Central memory CD4-positive, alpha-beta T cell (primary cell): ENCODE measurements at places on chromosomes 2 and 18.

DNA sequence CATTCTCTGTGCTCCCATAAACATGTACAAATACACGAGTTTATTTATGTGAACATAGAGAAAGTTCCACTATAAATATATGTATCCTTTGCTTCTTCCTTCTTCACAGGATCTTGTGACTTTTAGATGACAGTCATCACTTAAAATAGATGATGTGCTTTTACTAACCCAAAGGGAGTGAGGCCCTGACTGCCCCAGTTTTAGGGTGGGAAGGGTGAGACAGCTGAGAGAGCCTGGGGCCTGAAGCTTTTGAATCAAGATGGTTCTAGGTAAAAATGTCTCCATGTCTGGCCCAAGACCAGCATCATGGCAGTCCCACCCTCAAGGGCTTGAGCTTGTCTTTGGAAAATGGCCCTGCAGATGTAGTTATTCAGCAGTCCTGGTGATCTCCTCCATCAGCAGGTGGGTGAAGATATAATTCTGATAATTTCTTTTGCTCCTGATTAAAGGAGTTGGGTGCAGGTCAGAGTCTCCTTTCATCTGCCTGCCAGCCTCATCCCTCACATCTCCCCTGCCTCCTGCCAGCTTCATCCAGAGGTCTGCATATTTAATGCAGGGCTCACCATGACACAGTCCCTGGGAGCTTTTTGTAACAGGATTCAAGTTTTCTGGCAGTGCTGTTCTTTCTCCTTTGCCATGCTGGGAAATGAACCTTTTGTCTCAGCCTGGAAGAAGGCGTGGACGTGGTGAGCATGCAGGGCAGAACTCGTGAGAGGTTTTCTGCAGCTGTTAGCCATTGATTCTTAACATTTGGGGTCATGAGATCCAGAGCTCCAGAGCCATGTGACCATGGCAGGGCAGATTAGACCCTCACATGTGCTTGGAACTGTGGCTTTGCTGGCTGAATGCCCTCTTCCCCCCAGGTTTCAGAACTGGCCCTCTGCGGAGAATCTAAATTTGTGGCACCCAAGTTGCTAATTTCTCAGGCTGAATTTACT lies 2.7 kb downstream of the HRH4 start:
- no peak for DNase-seq

GRCh38 chr18:73414598-73414997 lies 546.8 kb upstream of the NETO1 start:
- no peak for DNase-seq

DNA sequence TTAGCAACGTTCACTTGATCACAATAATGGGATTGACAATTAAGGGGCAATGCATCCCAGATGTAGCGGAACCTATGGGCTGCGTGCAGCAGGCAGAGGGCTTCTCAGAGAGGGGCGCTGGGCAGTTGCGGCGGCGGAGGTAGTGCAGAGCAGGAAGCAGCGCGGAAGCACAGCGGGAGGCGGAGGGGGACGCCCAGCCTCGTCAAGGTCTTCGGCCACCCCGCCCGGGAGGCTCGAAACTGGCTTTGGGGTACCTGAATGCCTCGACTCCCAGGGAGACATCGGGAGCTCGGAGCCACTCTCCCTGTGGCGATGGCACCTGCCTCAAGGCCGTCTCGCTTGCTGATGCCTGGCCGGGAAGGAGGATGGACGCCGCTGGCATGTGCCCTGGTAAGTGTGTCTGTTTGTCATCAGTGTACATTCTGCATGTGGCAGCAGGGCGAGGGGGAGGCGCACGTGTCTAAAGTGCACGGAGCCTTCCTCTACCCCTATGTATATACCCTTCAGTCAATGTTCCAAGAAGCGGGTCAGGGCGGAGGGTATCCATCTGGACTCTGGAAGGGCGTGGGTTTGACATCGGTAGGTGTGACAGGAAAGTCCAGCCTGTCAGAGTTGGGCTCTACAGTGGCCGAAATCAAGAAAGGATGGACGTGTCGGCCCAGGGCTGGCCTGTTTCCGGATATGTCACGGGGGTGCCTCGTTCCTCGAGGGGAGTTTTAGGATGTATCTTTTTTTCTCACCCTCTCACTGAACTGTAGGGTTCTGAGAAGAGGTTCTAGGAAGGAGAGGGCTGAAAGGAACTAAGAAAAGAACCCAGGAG lies 7.5 kb upstream of the SP9 start:
- DNase-seq = no peak

GRCh38 chr2:74567881-74568280 lies 13.4 kb downstream of the DOK1 start:
- DNase-seq = no peak

DNA sequence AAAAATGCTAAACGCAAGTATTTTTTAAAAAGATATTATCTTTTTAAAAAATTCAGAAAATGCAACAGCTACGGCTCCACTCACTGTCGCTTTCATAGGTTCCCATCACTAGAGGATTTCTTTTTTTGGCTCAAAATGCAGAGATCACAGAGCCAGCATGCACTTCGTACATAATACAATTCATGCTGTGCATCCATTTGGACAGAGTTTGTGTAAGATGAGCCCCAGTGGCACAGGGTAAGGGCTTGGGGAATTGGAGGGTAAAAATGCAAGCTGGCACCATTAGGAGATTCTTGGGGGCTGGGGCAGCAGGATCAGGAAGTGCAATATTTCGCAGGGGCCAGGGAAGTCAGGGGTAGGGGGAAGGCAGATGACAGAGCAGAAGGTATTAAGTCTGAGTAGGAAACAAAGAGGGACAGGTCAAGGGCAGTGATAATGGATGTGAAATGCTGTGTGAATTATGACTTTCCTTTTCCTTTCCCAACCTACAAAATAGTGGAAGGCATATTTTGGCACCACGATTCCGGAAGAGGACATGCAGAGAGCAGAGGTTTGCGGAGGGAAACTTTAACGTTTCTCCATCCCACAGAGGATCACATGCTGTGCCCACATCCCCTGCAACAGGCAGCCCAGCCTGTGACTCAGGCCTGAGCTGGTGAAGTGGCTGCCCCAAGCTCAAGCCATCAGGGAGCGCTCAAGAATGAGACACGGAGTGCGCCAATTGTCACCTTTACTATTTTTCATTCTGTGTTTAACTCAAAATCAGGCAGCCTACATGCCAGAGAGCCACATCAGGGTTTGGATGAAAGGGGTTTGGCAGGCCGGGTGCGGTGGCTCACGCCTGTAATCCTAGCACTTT lies 4.7 kb downstream of the CAPG start:
- DNase-seq = peak; percentile 73

- DNase-seq = no peak
Observed at GRCh38 chr2:149954981-149955600, 367.5 kb upstream of the MMADHC start.

DNA sequence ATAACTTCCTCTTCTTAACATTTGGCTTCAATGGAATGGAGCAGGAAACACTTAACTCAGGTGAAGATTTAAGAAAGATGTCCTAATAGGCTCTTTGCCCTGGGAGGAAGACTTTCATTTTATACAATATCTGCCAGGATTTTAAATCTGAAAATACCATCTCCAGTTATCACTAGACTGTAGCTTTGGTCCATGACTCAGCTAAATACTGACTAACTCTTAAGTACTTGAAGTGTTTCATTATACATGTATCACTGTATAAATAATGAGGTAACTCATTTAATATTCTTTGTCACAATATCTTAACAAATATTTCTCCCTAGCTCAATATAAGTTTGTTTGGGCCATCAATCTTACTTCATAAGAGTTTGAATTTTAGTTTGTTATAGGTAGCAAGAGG lies 34.7 kb downstream of the RBKS start:
- DNase-seq = no peak

DNA sequence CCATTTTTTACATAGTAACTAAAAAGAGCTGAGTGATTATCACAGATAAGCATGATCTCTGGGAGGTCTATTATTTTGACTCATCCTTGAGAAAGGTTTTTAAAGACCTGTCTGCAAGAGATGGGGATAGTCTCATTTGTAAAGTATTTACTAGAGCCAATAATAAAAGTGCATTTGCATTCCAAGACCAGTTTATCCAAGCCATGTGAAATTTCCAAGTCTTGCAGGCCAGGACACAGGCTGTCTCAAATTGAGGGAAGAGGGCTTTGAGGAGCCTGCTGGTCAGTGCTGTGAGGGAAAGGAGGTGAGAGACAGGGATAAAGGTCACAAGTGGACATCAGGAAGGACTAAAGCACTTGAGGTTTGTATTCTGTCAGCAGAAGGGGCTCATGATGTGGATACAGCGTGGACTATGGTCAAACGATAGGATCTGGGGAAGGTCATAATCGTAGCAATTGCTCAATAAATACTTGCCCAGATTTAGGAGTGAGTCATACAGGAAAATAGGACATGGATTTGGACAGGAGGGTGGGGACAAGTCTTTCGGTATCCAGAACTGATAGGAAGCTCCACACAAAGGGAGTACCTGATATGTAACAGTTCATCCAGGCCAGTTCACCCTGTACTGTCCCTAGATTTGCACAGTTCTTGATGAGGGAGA lies 6.6 kb upstream of the CDH2 start:
- DNase-seq = no peak

DNA sequence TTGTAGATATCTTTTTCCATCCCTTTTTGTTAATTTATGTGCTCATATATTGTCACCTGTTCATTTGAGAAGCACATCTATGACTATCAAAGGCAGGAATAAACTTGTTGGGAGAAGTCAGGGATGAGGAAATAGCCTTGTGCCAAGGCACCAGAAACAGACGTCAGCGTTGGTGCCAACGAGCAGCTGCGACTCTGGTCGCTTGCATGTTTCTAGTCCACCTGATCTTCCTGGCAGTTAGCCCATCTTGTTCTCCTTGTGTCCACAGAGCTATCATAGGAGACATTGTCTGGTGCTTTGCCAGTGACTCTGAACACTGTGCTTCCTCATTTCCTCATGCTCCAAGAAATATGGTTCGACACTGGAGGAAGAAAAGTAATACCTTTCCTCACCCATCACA lies 374.4 kb downstream of the PTPRM start:
- no peak for DNase-seq

GRCh38 chr2:9297807-9298206 lies 91.2 kb downstream of the ASAP2 start:
- DNase-seq = no peak

DNA sequence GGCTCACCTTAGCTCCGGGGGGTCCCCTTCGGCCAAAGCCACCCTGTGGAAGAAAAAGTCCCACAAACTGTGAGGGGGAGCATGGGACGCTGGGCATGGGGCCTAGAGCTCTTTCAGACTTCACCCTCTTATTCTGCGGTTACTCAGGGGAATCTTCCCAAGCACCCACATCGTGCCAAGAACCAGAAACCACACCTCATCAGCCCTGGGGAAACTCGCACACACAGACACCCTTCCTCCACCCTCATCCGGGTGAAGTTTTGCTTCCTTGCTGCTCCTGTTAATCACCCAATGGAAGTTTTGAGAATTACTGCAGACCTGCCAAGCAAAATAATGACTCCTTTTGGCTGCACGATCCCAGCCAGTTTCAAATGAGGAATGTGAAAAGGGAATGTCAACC lies 59.1 kb downstream of the COL6A3 start:
- DNase-seq = no peak

DNA sequence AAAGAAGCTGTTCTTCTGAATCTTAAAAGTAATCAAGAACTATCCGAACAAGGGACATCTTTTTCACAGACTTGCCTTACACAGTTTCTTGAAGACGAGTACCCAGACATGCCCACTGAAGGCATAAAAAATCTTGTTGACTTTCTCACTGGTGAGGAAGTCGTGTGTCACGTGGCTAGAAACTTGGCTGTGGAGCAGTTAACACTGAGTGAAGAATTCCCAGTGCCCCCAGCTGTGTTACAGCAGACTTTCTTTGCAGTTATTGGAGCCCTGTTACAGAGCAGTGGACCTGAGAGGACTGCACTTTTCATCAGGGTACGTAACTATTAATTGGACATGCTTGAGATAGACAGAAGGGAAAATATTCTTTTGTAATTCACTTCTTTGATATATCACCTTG lies 2.4 kb downstream of the MRPL44 start:
- no peak for DNase-seq

DNA sequence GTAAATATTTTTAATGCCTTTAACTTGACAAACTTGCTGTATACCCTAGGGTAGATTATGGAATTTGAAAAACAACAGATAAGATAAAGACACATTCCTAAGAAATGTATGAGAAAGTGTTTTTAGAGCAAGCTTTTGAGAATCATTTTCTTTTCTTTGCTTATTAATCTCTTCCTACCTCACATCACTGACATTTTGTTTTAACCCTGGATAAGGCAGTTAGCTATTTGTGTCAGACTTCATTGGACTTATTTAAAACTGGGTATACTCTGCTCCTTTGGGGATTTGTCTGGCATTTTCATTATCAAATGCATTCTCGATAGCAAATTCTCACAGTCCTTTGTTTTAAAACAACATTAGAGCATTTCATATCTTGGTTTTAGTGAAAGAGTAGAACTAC lies 17.2 kb downstream of the EML4 start:
- DNase-seq = no peak

DNA sequence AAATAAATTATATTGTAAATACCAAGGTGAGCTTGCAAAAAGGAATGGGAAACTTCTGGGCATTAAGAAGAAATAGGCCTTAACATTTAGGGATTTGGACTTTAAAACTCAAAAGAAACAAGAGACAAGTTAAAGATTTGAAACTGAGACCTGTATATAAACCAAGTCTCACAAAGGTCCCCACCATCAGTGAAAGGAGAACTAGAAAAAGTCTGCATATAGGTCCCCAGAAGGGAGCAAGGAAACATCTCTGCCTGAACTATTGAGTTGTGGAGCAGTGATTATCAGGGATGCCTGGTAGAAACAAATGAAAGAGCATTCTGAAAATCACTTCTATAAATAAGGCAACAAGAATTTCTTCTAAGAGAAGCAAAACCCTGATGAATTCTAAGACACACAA lies 30.5 kb upstream of the ITGAV start:
- no peak for DNase-seq

DNA sequence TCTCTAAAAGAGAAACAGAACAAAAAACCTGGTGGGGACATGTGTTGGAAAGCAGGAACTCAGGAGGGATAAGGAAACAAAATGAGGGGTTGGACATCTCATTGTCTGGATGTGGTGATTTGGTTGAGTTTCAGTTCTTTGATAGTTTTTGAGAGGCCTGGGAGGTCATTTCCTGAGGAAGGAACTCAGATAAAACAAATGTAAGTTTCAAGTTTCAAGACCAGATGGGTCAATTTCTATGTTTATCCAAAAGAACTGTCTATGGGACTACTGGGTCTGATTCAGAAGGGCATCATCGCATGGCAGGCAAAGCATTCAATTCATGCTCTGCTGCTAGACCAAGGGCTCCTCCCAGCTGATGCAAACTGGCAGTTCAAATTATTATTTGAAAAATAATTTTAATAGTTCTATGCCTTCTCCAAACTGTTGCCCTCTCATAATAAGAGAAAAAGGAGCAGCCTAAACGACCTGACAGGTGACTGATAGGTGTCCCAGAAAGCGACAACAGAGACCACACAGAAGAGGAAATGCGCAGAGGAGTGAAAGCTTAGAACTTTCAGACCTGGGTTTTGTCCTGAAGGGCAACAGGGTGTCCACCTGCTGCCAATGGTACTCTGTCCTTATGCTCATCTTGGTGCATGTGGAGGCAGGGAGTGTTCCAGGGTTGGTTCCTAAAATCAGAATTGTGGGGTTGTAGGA lies 39.3 kb upstream of the SH3RF3 start:
- DNase-seq = no peak

GRCh38 chr2:46318579-46319460 lies 21.6 kb downstream of the EPAS1 start:
- DNase-seq = no peak
